ENCODE measurements at places on chromosomes 1 and 21. TPM values are rescaled to one million over a fixed set of nuclear protein-coding genes. Genes with fewer than 3 reads are reported as not detected.

DNA sequence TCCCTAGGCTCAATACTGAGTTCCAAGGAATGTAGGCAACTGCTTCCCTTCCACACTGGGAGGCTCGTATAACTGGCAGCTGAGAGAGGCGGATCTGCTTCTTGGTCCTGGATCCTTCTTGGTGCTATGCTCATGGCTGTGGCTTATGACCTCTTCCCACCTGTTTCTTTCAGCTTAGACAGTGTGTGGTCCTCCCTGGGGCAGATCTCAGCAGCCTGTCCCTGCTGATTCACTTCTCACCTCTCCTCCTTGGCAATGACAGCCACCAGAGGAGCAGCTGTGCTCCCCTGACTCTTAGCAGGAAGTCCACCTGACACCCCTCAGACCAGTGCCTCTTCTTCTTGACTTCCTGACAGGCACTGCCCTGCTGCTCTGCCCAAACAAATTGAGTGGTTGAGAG lies 75.1 kb upstream of the PTGFRN start:
- DNase-seq: no peak

DNA sequence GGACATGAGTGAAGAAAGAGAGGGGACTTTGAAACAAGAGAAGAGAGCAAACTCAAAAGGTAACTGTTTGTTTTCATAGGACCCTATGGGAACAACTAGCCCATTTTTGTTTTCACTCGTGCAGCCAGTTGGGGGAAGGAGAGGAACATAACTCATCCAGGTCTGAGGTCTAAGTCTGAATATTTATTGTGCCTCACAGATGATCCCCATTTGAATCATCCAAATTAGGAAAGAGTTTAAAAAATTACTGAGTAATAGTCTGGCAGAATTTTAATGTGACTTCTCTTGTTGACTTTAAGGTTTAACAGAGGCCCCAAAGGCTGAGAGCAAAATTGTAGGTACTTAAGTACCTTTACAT lies 10.4 kb upstream of the TSPAN2 start:
- no peak for DNase-seq

DNA sequence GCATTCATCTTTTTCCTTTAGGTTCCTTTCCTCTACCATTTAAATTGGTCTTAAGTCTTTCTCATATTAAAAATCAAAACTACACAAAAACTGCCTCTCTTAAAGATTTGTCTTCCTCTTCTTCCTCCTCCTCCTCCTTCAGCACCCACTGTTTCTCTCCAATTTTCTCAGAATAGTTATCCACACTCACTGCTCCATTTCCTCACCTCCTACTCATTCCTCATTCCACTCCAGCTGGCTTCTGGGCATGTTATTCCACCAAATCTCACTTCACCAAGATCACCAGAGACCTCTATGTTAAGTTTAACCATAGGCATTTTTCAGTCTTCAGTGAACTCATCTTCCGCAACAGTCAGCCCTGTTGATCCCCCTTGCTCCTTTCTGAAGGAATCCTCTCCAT lies 173.7 kb downstream of the SLC35F3 start:
- no peak for DNase-seq

DNA sequence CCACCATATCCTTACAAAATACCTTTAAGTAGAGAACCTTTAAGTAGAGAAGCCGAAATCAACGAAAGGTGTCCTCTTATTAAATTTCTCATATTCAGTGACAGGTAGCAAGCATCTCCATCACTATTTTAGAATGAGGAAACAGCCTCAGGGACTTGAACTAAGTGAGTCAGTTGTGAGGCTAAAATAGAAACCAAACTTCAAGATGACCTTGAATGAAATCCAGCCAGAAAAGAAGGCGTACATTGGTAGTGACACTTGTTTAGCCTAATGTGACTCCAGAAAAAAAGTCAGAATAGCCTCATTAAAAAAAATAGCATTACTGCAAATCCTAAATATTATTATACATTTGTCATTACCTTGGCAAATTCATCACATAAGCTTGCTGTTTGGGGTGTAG lies 20.1 kb downstream of the RGS8 start:
- DNase-seq: no peak

DNA sequence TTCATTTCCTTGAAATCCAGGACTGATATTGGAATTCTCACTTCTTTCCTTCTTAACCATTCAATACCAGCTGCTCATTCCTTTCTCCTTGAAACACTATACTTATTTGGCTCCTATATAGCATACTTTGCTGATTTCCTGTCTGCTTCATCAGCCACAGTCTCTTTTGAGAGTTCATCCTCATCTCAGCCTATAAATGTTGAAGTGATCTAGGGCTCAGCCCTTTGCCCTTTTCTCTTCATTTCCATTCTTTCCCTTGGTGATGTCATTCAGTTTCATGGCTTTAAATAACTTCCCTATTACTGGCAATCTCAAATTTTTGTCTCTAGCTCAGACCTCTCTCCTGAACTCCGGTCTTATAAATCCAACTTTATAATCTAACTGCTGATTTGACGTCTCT lies 24.1 kb upstream of the RABGAP1L start:
- DNase-seq: no peak

GRCh38 chr1:234008591-234008990 lies 104.1 kb downstream of the SLC35F3 start:
- DNase-seq: no peak

DNA sequence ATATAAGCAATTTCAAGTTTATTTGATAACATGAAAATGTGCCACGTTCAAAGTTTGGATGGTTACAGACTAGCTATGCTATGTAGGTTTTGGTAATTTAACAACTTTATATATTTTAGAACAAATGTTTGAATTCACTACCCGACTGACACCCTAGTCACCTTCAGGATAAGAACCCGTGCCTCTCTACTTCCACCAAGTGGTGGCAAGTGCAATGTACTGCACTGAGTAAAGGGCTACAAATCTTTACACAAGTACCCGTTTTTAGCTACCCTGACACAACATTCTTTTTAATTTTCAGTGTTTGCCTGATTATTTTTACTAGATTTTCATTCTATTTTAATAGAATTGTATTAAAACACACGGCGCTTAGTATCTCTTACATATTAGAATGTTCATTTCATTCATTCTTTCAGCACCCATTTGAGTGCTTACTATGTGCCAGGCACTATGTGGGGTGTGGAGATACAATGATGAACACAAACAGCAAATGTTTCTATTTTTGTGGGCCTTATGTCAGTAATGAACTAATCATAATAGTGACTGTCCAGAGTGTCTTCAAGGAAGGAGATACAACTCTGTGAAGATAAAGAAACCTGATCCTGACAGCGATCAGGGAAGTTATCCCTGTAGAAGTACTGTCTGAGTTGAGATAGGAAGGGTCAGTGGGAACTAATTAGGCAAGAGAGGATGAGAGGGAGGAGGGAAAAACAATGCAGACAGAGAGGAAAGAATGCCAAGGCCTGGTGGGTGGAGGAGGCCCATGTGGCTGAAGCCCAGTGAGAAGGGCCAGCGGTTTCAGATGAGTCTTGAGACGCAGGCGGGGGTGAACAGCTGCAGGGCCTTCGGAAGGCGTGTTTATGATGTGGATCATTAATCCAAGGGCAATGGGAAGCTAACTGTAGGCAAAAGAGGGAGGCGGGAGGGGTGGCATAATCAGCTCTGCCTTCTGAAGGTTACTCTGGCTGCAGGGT lies 3.8 kb downstream of the LCA5L start:
- DNase-seq: peak; percentile 62

GRCh38 chr1:199585392-199585791 lies 442.1 kb upstream of the NR5A2 start:
- no peak for DNase-seq

DNA sequence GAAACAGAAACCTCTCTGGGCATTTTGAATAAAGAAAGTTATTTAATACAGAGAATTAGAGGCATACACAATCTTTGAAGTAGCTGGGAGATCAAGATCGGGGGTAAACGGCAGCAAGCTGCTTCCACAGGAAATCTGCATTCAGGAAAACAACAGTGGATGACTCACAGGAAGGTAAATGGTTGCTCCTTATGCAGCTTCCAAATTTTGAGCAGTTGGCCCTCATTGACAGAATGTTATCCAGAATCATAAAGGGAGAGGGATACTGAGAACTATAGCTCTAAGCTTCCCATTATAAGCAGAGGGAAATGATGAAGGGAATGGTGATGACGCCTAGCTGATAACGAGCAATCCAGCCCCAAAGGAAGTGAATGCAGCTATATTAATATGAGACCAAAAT lies 28.6 kb downstream of the ZMYND12 start:
- no peak for DNase-seq

GRCh38 chr1:223311826-223312225 lies 52.1 kb downstream of the SUSD4 start:
- no peak for DNase-seq

- DNase-seq: no peak
Observed at GRCh38 chr1:59310549-59311250, 13.8 kb downstream of the FGGY start.

DNA sequence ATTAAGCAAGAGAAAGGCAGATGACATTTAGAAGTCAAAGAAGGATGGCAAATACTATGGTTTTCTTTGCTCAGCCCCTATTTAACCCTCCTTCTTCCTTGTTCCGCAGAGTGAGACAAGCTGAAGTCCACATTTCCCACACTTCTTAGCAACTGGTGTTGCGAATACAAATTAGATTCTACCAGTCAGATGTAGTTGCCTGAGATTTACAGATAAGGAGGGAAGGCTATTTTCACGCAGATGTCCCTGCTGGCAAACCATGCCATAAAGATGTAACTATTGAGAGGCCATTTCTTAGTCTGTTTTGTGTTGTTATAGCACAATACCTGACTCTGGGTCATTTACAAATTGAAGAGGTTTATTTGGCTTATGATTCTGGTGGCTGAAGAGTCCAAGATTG lies 84.3 kb downstream of the ZC3H11B start:
- DNase-seq: no peak

The DISC1 gene
- total RNA-seq: 4.7 TPM

The CHI3L1 gene
- 12.8 TPM for total RNA-seq

The ZNF695 gene
- total RNA-seq: 1.5 TPM

The ARTN gene
- total RNA-seq: not detected

The CD52 gene
- 8.1 TPM for total RNA-seq

The S100A1 gene
- 2.7 TPM for total RNA-seq

Measured in hepatocyte (in vitro differentiated cells).